Inflammatory macrophage (primary cell): ENCODE measurements at places on chromosomes 16 and 17.
A peak's percentile ranks its signal among the peaks of the same experiment; 100 is the strongest.

DNA sequence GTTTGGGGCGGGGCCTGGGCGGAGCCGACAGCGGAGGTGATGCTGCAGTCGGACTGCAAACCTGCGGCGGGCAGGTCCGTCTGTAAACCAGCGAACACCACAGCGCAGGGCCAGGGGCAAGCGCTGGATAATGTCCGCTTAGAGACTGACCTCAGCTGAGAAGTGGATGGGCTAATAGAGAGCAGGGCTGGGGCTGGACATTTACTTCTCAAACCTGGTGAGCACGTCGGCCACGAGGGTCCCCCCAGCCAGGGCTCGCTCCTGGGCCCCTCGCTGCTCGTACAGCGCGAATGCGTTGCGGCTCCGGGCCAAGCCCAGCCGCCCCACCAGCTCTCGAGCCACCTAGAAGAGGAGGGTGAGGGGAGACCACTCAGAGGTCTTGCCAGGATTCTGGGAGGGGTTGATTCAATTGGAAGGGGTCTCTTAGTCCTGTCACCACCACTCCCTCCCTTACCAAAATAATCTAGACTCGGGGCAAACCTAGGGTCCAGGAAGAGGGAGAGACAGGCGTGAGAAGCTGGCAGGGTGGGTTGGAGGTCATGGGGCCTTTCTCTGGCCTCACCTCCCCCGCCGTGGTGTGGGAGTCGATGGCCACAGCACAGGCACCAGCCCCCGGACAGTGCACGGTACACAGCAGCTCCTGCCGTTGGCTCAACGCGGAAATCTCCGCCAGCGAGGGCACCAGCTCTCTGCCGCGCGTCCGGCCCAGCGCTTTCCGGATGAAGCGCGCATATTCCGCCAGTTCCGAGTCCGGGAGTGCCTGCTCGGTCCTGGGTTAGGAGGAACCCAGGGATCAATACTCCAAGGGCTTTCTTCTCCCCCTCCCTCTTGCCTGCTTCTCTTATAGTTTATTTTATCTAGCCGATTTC, 5.8 kb downstream of the PLEKHH3 start:
- DNase-seq, result peak; percentile 26

GRCh38 chr17:65538675-65539529, 22.5 kb downstream of the AXIN2 start:
- DNase-seq, result no peak

DNA sequence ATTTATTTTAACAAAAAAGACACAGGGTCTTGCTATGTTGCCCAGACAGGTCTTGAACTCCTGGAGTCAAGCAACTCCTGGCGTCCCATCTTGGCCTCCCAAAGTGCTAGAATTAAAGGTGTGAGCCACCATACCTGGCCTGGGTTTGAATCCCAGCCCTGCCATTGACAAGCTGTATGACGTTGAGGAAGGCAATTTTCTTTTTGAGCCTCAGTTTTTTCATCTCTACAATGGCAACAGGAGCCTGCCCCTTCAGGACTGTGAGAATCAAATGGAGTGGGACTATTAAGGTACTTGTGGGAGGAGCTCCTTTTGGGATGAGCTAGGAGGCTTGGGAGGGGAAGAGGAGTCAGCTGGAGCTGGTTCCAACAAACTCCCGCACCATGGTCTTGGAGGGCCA, 6.2 kb downstream of the RARA start:
- no peak for DNase-seq

DNA sequence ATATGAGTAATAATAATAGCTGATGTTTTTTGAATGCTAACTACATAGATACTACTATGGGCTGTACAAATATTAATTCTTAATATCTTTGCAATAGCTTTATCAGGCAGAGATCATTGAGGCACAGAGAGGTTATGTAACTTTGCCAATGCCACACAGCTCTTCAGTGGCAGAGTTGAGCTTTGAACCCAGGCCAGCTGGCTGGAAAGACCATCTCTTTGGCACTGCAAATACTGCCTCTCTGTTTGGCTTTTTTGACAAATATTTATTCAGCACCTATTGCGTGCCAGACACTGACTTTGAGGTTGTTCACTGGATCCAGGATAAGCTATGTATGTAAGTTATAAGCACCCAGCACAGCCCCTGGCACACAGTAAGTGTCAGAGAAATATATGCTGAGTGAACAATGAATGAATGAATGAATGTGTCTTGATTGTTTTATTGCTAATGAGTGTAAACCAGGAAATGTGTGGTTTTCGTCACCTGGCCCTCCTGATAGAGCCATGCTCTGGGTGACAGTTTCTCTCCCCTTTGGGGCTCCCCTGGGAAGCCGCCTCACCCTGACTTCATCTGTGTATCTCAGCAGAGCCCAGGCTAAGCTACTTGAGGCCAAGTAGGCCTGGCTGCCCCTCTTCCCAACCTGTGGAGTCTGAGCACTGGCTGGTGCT, 2.5 kb downstream of the AQP8 start:
- no peak for DNase-seq

- DNase-seq, result peak; percentile 36
Observed at GRCh38 chr16:85103114-85104079, 8.9 kb downstream of the CIBAR2 start.

- no peak for DNase-seq
Observed at GRCh38 chr17:36650096-36650775, 48.9 kb downstream of the MRM1 start.

GRCh38 chr17:82214012-82214628, 1.5 kb upstream of the CCDC57 start:
- no peak for DNase-seq

GRCh38 chr17:57572600-57572999, 172.5 kb downstream of the CCDC182 start:
- no peak for DNase-seq

GRCh38 chr17:16649585-16649984, 4.1 kb downstream of the ZNF624 start:
- DNase-seq, result no peak

GRCh38 chr17:50412188-50412732, 13.8 kb upstream of the ACSF2 start:
- DNase-seq, result no peak

DNA sequence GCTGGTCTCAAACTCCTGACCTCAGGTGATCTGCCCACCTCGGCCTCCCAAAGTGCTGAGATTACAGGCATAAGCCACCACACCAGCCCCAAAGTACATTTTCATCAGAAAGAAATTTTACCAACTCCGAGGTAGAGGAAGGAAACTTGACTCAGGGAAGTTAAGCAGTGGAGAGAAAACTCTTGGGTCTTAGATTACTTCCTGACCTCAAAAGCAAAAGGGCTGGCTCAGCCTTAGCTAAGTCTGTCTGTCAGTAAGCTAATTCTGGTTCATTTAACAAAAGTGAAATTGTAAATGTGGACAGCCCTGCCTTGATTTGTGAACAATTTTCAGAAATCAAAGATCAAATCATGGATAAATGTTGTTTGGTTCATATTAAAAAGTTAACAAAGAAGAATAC, 30.6 kb downstream of the MAP2K6 start:
- peak; percentile 22 for DNase-seq

GRCh38 chr17:72599891-72600290, 479.1 kb downstream of the SOX9 start:
- DNase-seq, result no peak

- no peak for DNase-seq
Observed at GRCh38 chr16:8675183-8676159, 1.1 kb downstream of the ABAT start.

DNA sequence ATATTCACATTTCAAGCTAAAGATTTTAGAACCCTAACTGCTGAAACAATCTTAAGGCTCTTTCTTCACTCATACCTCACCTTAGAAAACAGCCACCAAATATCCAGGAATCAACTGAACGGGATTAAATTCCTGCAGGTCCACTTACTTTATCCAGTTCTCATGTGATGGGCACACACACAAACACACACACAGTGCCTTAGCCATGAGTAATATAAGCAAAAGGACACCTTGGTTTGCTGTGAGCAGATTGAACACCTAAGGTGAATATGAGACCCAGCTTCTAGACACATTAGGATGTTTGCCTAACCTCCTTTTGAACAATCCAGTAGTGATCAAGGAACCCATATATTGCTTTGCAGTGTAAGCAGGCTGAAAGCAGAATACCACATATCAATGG, 81.5 kb downstream of the TUBD1 start:
- DNase-seq, result no peak

GRCh38 chr17:27489045-27489715, 32.9 kb downstream of the KSR1 start:
- DNase-seq, result peak; percentile 86

GRCh38 chr17:34110315-34110714, 144.8 kb upstream of the CCL2 start:
- DNase-seq, result no peak

GRCh38 chr16:265002-265529, 10.7 kb downstream of the RGS11 start:
- DNase-seq, result no peak

DNA sequence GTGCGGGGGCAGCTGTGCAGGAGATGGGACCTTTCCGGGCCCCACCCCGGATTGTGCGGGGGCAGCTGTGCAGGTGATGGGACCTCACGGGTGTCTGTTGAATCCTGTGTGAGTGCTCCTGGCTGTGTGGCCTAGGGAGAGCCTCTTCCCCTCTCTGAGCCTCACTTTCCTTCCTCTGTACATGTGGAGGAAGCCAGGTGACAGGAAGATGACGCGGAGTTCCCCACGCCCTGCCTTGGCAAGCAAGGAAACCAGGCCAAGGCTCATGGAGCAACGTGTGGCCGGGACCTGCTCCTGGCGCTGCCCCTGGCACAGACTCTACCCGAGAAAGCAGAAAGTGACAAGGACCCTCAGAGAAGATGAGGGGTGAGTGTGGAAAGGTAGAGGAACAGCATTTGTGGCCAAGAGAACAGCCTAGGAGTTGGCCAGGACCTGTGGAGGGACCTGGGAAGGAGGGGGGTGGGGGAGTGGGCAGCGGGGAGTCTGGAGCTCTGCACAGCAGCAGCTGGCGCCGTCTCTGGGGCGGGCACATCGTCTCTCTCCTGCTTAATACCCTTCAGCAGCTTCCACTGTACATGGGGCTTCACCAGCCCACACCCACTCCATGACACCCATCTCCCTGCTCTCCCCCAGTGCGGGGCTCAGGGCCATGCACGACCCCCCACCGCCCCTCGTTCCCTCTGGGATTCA, 38.4 kb upstream of the PABPN1L start:
- no peak for DNase-seq

DNA sequence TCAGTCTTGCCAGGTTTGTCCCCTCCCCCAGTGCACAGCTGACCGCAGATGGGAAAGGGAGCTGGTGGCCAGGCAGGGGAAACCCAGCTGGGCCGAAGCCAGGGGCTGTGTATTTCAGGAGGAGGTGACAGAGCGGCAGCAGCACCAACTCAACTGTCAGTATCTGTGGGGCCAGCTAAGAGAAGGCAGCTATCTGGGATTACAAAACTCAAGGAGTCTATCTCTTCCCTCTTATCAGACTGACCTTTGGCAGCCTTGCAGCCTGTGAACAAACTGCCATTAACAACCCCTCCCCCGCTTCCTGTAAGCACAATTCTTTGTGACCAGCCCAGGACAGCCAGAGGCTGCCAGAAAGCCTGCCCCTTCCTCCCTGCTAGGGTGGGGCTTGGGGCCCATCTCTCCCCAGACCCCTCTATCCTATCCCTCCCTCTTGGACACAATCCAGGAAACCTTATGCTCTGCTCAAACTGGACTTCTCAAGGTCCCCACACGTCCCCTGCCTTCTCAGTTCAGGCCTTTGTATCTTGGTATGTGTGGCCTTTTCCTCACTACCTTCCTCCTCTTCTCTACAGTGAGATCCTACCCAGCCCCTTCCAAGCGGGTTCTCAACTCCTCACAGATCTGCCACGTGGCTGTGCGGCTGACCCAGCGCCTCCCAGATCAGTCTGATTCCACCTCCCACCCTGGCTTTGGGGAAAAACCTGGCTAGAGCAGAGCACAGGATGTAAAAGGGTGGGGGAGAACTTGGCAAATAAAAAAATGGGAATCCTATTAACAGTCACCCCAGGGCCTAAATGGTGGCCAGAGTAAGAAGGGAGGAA, 10.5 kb downstream of the ST3GAL2 start:
- DNase-seq, result peak; percentile 68

GRCh38 chr17:871751-872519, 89.8 kb downstream of the MRM3 start:
- no peak for DNase-seq

GRCh38 chr17:45127207-45127547, 5.1 kb downstream of the PLCD3 start:
- DNase-seq, result no peak

DNA sequence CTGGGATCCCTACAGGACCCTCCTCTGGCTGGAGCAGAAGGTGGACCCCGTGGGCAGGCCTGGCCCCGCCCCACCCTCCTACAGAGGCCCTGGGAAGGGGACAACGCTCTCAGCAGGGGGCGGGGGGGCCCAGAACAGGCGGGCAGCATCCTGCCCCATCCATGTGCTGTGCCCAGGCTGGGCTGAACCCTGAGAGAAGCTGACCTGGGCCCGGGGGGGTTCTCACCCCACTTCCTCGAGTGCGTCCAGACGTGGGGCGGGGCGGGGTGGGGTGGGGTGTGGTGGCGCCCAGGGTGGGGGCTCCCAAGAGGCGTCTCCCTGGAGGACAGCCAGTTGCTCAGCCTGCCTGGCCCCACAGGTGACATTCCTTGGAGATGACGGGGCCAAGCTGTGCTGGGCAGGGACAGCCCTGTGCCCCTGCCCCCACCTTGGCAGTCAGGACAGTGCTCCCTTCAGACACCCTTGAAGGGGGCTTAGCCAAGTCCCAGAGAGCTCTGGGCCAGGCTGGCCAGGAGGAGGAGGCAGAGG, 390 bp upstream of the UNC13D start:
- no peak for DNase-seq

GRCh38 chr16:86462334-86463084, 47.8 kb upstream of the FOXF1 start:
- no peak for DNase-seq

DNA sequence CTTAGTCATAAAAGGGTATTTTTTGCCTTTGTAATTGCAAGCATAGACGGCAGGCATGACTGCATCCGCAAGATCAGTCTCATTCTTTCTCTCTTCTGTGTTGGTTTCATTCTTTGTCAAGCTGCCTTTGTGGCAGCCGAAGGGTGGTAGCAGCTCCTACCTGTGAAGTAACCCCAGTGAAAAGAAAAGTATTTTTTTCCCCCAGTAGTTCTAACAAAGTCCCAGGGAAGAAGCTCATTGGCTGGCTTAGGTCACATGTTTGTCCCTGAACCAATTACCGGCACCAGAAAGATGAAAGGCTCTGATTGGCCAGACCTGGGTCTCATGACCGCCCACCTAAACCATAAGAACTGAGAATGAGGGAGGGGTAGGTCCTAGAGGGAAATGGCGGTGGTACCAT, 110.7 kb downstream of the RAP1GAP2 start:
- no peak for DNase-seq

GRCh38 chr17:44607836-44608690, 48.2 kb upstream of the MEIOC start:
- DNase-seq, result no peak
